Thymus (tissue), 14 donors: ENCODE measurements at places on chromosomes 6 and 20. TPM values are rescaled to one million over a fixed set of nuclear protein-coding genes. Genes with fewer than 3 reads are reported as not detected.

ZSCAN23 gene
- 2.3 TPM for total RNA-seq

IFT52 gene
- total RNA-seq: 34.8 TPM

- no peak for DNase-seq
Measured at GRCh38 chr6:85458782-85459181, 8.9 kb downstream of the NT5E start.

SENP6 gene
- 64.0 TPM for total RNA-seq

C20orf141 gene
- total RNA-seq: not detected

DNA sequence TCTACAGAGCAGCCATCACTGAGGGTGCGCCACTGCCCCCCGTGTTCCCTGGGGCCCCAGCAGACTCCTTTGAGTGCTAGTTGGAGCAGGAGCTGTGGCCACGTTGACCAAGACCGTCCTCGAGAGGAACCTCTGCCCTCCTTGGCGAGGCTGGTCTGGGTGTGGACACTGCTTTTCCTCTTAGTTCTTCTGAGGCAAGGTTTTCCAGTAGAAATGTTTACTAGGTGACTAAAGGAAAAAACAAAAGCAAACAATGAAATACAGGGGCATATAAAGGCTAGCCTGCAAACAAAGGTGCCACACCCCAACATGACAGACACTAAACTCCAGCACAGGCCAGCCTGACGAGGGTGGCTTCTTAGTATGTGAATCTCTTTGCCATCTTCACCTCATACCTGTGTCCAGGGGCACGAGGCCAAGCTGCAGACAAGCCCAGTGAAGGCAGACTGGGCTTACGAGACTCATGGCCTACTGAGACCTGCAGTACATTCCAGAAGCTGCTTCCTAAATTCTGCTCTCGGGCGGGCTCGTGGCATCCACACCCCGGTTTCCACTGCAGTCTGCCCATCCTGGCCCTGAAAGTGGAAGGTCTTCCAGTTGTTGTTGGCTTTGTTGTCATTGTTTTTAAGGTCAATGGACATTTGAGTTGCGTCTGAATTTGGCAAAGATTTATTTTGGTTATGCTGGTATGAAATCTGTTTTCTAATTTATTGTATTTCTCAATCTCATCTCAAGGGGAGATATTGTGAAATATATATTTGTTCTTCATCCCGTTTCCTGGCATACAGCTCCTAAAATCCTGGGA, 39.2 kb downstream of the FAM50B start:
- DNase-seq: no peak

- no peak for DNase-seq
Measured at GRCh38 chr6:52059821-52060220, 27.6 kb downstream of the PKHD1 start.

SLC32A1 gene
- not detected for total RNA-seq

DNA sequence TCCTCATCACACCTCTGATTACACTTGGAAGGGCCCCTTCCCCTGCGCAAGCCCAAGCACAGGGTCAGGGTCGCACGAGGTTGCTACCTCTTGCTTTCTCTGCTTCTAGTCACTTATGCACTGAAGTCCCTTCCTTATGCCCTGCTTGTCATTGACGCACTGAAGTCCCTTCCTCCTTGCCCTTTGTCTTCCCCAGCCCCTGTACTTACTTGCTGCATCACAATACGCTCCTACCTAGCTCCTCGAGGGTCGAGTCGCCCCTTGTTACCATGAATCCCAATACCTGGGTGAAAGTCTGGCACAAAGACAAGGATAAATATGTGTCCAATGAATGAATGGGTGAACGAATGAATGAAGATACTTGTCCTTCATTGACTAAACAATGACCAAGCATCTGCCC, 75.9 kb downstream of the LYRM4 start:
- no peak for DNase-seq

- no peak for DNase-seq
Measured at GRCh38 chr6:98463038-98464000, 371.1 kb upstream of the POU3F2 start.

CST7 gene
- total RNA-seq: 15.5 TPM

DNA sequence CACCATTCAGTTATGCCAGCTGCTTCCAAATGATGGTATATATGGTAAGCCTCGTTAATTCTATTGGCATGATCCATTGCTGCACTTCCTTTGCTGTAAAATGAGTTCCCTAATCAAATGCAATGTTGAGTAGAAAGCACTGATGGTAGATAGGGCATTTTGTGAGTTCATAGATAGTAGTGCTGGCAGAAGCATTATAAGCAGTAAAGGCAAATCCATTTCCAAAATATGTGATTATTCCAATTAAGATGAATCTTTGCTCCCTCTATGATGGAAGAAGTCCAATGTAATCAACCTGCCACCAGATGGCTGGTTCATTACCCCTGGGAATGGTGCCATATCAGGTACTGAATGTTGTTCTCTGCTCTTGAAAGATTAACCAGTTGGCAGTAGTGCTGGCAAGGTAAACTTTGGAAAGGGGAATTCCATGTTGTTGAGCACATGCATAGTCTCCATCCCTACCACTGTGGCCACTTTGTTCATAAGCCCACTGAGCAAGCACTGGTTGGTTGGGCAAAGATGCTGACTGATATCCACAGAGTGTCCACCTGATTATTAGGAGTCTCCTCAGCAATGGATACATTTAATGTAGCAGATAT, 5.6 kb upstream of the TBPL1 start:
- no peak for DNase-seq

DNA sequence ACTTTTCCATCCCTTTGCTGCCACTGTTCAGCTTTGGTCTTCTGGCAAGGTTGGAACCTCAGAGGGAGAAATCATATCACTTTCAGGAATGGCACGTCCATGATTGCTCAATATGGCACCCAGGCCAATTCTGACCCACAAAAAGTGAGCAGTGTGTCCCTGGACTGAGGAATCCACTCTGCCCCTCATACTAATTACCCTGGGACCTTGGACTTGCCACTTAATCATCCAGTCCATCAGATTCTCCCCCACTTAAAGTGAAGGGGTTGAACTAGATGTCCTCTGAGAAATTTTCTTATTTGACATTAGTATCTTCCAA, 449.3 kb upstream of the CITED2 start:
- DNase-seq: no peak

DNA sequence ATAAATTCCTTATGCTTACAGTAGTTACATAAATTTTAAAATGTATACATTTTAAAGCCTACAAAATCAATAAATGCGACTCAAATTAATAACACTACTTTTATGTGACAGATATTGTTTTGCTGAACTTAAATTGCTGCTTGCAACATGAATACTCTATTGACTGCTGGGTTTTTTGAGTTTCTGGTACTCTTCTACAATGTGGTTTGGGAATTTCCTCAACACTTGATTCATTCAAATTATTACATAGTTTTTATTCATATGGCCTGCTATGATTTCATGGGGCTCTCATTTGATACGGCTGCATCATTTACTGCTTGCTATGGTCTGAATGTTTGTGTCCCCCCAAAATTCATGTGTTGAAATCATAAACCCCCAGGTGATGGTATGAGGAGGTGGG, 2.3 kb upstream of the TXLNB start:
- DNase-seq: no peak

DNA sequence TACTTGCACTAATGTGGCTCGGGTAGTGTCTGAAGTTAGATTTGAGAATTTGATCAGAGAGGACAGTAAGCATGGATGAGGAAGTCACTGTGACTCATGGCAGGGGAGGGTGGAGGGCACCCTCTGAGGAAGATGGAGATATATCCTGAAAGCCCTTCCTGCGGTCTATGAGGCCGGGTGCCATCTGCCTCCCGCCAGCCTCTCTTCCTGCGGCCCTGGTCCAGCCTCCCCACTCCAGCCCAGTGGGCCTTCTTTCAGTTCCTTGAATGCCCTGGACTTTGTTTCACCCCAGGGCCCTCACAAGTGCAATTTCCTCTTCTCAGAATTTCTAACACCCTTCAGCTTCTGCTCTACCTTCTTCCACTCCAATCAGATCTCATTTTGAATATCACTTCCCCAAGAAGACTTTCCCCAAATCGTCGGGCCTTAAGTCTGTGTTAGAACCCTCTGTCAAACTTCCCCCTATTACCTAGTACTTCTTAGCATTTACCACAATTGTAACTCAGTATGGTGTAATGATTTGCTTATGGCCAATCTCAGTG, 20.2 kb upstream of the TNFAIP3 start:
- DNase-seq: no peak
